ENCODE measurements at places on chromosomes 13 and 19. TPM values are rescaled to one million over a fixed set of nuclear protein-coding genes. Genes with fewer than 3 reads are reported as not detected.

DNA sequence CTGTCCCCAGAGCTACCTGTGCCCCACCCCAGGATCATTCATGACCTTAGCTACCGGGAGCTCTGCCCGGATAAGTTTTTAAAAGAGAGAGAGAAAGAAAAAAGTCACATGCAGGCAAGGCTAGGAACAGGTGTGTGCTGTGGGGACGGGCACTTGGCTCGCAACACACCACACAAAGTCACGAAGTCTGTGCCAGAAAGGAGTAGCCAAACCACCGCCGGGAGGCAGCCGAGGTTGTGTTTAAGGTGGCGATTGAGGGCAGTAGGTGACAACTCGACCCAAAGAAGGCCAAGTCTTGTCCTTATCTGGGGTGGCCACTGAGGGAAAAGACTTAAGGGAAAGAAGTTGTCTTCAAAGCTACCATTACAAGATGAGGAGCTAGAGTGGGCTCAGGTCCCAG lies 4.6 kb upstream of the TSHZ3 start:
- DNase-seq, result no peak

DNA sequence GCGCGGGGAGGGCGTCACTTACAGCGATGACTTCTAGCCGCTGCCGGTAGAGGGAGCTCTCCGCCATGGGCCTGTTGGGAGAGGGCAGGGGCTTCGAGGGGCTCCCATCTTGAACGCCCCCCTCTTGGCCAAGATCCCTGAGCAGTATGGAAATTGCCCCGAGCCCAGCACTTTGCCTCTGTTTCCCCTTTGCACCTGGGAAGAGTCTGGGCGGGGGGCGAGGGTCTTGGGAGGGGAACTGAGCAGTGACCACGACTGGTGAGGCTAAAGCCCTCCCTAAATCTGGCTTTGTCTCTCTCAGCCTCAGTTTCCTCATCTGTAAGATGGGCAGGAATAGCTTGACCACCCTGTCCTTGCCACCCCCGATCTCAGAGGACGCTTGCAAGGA lies 2.8 kb downstream of the PALM3 start:
- DNase-seq, result peak; percentile 34

The CAPN12 gene
- 0.69 TPM for total RNA-seq

The INSL3 gene
- not detected for total RNA-seq

The FGF21 gene
- total RNA-seq, result not detected

The KCNN4 gene
- total RNA-seq, result not detected

- DNase-seq, result peak; percentile 67
Observed at GRCh38 chr13:93270769-93271742, 44.4 kb downstream of the GPC6 start.

GRCh38 chr13:113499936-113500335 lies 9.4 kb upstream of the DCUN1D2 start:
- DNase-seq, result no peak

- no peak for DNase-seq
Observed at GRCh38 chr13:33227927-33228647, 57.5 kb downstream of the STARD13 start.

The GPALPP1 gene
- 29.7 TPM for total RNA-seq

- no peak for DNase-seq
Observed at GRCh38 chr13:65932587-65933239, 1297.4 kb downstream of the PCDH9 start.

- no peak for DNase-seq
Observed at GRCh38 chr13:43100667-43101066, 77.3 kb downstream of the DNAJC15 start.

- DNase-seq, result peak; percentile 95
Observed at GRCh38 chr13:19266979-19267378, 85.4 kb upstream of the TUBA3C start.

DNA sequence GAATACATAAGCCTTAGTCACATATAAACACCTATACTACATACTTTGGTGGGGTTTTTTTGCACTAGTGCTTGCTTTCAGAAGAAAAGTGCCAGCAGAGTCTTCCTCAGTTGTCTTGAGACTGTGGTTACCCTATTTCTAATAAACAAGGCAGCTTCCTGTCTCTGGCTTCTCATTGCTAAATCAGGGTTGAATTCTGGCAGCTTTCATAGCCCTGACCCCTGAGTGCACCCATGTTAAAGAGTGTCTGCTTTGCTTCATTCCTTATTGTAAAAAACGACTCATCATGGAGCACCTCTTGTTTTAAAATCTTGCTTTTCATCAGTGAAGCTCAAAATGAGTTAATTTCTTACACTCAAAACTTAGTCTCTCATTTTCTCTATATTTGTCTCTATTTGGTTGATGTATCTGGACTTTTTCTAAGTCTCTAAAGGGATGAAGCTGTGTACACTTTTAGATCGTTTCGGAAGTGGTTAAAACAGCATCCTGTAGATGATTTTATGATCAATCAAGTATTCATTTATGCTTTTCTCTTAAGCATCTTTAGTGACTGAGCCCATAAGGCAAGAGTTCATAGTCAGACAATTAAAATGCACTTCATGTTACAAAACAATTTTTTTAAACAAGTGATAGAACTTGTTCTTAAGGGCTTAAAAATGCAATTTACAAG lies 72.1 kb downstream of the KLF12 start:
- no peak for DNase-seq

Measured in A673 (cell line).